Left kidney (tissue), 8 donors: ENCODE measurements at places on chromosomes 1 and 21. TPM values are rescaled to one million over a fixed set of nuclear protein-coding genes. Genes with fewer than 3 reads are reported as not detected.

GRCh38 chr1:42282024-42282579 lies 52.9 kb downstream of the FOXJ3 start:
- no peak for DNase-seq

GRCh38 chr1:21909286-21909759 lies 27.8 kb downstream of the HSPG2 start:
- no peak for DNase-seq

GRCh38 chr1:119724611-119725218 lies 13.0 kb downstream of the PHGDH start:
- DNase-seq, result no peak

DNA sequence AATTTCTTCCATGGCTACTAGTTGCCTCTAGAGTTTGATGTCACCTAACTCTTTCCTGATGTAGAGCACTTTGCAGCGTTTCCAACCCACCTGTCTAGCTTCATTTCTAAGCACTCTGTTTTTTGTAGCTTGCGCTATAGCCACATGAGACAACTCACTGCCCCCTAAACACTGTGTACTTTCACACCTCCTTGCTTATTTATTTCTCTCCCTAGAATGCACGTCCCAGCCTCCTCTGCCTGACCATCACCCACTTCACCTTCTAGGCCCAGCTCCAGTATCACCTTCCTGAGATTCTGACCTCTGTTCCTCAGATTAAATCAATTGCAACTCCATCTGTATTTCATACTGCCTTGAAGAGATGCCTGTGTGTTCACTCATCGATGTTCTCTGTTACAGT lies 32.5 kb downstream of the MACF1 start:
- no peak for DNase-seq

- no peak for DNase-seq
Measured at GRCh38 chr1:107019166-107019565, 37.3 kb upstream of the PRMT6 start.

DNA sequence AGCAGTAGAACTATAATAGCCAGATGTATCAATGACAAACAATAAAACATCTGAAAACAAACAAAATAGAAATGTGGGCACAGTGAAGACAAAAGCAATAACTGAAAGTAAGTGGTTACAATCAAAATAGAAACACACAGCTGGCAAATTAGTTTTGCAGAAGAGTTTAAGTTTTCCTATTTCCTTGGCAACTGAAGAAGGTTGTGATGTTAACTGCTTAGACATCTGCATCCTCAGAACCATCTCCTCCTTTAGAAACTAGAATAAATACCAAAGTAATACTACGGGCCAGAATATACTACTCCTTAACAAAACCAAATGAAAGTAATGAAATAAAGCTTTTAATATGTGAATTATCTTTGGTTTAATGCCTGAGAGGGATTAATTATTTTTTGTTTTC lies 605.5 kb downstream of the LTN1 start:
- no peak for DNase-seq

- no peak for DNase-seq
Measured at GRCh38 chr1:169793730-169794129, 977 bp downstream of the METTL18 start.

- no peak for DNase-seq
Measured at GRCh38 chr1:222095606-222096475, 354.0 kb upstream of the DUSP10 start.

- peak; percentile 27 for DNase-seq
Measured at GRCh38 chr1:154182344-154183045, 9.4 kb downstream of the TPM3 start.

DNA sequence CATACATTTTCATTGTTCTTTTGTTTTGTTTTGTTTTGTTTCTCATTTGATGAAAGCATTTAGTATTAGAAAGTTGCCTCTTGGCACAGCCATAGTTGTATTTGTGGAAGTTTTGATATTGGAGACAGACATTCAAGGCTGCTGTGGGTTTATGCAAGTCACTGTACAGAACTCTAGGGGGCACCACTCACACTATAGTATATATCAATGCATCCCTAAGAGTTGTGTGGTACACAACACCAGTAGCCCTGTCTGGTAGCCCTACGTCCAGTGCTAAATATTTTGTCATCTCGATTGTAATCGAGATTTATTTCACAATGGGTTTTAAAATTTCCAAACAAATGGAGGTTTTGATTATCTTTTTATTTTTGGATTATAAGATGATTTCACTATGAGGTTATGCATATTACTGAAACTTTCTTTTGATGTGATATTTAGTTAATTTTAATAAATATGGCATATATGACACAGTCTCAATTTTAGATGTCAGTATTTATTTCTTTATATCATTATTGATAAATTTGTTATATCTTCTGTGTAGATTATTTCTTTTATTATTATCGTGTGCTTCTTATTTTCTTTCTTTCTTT lies 112.2 kb downstream of the NR5A2 start:
- DNase-seq, result peak; percentile 24

- no peak for DNase-seq
Measured at GRCh38 chr1:78070758-78071157, 25.0 kb downstream of the GIPC2 start.

OR2T2 gene
- not detected for polyA plus RNA-seq

MCOLN3 gene
- polyA plus RNA-seq, result 23.1 TPM

PRKACB gene
- 59.2 TPM for polyA plus RNA-seq
